H54 (cell line): ENCODE measurements at places on chromosomes 3 and 15.
A peak's percentile ranks its signal among the peaks of the same experiment; 100 is the strongest.

DNA sequence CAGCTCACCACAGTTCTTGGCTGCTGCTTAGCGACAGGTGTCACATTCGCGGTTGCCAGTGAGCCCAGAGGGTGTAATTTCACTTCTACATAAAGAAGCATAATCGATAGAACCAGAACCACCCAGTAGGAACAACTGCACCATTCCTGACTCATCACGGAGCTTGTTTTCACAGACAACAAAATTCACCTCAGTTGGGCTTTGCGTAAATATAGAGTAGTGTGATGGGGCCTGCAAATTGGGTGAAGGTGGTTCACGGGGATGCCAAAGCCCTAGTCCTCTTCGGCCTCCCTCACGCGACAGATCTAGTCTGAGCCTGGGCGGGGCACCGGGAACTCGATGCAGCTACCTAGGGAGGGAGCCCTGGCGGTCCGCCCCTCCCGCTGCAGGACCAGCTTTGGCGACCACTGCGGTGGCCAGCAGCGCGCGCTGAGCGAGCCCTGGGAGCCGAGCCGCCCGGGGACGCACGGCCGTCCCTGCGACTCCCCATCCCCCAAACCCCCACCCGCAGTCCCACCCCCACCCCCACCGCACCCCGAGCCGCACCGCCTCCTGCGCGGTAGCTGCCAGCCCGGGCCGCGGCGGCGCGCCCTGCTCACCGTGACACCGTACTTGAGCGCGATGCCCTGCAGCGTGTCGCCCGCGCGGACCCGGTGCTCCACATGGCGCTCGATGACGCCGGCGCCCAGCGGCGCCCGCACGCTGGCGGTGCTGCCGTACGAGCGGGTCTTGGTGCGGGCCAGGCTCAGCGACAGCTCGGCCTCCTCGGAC is 519 bp downstream of the LYSMD2 start:
- no peak for DNase-seq

GRCh38 chr15:71048913-71049675 is 66.2 kb upstream of the THSD4 start:
- DNase-seq: peak; percentile 13

DNA sequence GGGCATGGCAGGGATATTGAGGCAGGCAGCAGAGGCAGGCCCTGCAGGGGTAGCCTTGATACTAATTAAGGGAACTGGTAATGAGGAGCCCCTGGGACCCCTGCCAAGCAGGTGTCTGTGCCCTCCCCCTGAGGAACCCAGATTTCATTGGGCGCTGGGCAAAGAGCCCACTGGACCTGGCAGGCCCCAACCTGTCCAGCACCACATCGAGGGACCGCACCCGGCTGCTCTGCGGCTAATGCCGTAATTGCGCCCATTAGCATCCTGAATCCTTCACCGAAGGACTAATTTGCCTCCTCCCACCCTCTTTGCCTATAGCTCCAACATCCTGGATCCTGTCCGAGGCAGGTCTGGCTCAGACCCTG is 13.7 kb upstream of the SEMA3B start:
- DNase-seq: no peak

- DNase-seq: no peak
Measured at GRCh38 chr3:51617597-51617996, 53.5 kb upstream of the TEX264 start.

DNA sequence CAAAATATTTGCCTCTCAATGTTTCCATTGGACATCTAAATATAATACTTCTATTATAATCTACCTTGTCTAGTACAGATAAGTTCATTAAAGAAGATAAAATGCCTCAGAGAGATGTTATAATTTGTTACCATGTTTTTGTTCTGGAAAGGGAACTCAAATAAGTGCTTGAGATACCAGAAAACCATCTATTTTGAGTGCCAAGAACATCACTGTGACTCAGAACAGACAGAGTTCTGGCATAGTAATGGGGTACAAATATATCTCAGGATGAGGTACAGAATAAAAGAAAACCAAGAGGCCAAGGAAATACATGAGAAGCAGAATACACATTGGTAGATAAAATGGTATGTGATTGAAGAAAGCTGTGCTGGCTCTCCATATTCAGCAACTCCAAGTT is 58.9 kb downstream of the IMPG2 start:
- DNase-seq: no peak

DNA sequence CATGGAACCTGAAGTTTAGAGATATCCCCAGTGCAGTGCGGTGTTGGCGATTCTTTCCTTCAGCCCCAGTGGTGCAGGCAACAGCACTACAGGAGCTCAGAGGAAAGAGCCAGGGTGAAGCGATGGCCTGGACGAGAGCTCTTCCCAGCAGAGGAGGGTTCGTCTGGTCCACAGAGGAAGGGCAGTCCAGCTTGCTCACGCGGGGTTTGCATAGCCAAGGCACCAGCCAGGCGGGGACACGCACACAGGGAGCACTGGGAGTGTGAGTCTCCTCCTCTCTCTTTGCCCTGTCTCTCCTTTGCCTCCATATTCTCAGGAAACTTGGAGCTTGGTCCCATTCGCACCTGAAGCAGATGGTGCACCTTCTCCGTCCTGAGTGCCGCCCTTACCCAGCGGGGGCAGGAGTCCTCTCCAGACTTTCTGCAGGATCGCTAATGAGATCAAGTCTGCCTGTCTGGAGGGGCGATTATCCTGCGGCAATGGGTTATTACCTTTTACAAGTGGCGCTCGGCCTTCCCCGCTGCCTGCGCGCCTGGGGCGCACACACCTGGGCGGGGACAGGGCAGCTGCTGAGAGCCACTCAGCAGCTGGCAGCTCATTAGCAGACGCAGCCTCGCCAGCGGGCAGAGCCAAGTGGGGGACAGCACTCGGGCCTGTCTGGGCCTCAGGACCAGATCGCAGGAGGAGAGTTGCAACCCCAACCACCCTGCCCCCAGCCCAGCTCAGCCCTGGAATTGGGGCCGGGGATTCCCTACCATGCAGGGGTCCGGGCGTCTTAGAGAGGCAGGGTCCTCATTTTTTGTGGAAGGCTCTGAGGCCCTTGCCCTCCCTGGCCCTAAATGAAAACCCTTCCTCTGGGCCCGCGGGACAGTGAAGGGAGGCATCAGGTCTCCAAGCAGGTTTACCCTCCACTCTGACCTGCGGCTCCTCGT is 119.0 kb upstream of the MEF2A start:
- DNase-seq: no peak

DNA sequence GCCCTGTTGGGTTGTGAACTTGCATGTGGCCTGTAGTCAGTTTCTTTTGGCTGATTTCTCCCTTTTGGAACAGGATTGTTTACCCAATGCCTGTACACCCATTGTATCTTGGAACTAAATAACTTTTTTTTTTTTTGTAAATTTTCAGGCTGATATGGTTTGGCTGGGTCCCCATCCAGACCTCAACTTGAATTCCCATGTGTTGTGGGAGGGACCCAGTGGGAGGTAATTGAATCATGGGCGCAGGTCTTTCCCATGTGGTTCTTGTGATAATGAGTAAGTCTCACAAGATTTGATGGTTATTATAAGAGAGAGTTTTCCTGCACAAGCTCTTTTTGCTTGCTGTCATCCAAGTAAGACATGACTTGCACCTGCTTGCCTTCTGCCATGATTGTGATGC is 253.8 kb upstream of the GBE1 start:
- DNase-seq: no peak
